ENCODE measurements at places on chromosomes 11 and 22.

DNA sequence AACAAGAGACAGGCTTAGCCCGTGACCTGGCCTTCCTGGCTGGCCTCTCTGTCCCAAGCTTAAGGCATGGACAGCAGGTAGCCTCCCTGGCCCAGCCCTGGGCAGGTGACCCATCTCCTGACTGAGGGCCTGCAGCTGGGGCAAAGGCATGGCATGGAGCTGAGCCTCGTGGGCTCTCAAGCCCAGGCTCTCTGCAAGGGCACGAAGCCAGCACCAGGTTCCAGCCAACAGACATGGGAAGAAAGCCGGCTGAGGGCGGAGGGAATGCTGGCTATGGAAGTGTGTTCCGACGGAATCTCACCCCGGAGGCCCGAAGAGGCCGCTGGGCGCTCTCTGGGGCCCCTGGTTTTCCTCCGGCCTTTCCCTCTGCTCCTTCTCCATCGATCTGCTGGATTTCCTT is 12.9 kb downstream of the DNAL4 start:
- DNase-seq: no peak

GRCh38 chr11:17004486-17005148 is 9.6 kb downstream of the PLEKHA7 start:
- no peak for DNase-seq

DNA sequence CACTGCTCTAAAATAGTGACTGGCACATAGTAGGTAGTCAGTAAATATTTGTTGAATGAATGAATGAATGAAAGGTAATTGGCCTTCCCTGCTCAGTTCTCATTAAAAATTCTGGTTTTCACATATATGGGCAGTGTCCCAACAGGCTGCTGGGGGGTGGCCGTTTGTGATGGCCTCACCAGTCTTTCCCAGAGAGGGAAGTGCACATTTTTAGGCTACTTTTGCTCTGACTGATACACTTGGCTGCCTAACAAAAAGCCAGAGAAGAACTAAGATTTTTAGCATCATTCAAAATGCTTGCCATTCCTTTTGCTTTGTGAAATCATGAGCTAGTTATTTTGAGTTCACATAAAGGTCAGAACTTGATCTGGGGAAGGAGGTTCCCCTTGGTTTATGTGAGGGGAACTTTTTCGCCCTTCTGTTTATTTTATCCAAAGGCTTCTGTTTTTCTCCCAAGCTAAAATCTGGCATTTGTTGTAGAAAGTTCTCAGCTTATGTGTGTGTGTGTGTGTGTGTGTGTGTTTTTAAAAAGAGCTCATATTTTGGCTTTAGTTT is 83.1 kb downstream of the PTPRJ start:
- no peak for DNase-seq

DNA sequence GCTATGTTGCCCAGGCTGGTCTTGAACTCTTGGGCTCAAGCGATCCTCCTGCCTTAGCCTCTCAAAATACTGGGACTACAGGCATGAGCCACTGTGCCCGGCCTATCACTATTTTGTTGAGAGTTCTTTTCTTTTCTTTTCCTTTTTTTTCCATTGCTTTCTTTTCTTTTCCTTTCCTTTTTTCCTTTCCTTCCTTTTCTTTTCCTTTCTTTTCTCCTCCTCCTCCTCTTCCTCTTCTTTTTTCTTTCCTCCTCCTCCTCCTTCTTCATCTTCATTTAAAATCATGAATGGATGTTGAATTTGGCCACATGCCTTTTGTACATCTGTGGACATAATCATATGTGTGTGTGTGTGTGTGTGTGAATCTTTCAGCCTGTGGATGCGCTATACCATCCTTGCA is 25.7 kb upstream of the PRAME start:
- no peak for DNase-seq

DNA sequence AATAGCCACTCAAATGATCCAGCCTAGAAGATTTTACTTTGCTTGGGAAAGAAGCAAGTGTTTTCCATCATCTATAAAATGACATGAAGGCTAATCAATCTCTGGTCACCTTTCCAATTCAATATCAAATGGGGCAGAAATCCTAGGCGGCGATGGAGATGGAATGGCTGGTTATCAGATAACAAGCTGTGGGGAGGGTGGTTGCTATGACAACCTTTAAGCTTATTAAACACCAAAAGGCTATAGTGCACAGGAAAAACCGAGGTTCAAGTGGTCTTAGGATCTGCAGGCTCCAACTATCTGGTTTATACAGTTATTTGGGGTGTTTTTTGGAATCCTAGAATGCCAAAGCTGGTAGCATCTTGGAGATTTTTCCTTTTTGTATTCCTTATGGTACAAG is 13.9 kb upstream of the BSX start:
- no peak for DNase-seq

GRCh38 chr11:122020902-122021301 is 95.1 kb downstream of the BLID start:
- no peak for DNase-seq
